ENCODE measurements at places on chromosomes 11 and 22. TPM values are rescaled to one million over a fixed set of nuclear protein-coding genes. Genes with fewer than 3 reads are reported as not detected.

The SIK3 gene
- 29.4 TPM for total RNA-seq

DNA sequence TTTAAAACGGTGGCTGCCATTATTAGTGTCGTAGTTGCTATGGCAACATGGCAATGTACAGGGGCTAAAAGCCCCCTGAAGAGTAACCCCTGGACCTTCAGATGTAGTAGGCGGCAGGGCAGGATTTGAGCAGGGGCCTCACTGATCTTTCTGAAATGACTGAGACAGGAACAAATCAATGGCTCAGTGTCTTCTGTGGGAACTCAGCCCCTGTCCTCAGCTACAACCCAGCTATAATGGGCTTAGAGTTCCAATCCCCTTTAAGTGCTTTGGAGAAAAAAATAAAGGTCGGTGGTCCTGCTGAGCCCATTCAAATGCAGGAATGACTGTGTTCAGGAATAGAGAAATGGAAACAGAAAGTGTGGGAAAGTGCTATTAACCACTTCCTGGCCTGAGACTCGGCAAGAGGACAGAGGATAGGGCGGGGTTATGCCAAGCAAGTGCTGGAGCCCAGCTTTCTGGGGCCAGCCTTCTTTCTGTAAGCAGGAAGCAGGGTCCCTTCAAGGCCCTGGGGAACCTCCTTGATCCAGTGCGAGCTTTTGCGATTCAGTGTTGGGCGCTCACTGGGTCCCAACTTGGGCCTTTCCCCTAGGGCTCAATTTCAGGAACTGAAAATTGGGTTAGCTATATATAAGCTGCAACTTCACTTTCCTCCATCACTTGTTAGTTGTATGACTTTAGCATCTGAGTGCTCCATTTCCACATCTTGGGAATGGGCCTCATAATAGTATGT, 6.1 kb upstream of the CD82 start:
- no peak for DNase-seq

The C11orf87 gene
- 0.46 TPM for total RNA-seq

GRCh38 chr11:76736773-76737495, 46.2 kb upstream of the TSKU start:
- no peak for DNase-seq

DNA sequence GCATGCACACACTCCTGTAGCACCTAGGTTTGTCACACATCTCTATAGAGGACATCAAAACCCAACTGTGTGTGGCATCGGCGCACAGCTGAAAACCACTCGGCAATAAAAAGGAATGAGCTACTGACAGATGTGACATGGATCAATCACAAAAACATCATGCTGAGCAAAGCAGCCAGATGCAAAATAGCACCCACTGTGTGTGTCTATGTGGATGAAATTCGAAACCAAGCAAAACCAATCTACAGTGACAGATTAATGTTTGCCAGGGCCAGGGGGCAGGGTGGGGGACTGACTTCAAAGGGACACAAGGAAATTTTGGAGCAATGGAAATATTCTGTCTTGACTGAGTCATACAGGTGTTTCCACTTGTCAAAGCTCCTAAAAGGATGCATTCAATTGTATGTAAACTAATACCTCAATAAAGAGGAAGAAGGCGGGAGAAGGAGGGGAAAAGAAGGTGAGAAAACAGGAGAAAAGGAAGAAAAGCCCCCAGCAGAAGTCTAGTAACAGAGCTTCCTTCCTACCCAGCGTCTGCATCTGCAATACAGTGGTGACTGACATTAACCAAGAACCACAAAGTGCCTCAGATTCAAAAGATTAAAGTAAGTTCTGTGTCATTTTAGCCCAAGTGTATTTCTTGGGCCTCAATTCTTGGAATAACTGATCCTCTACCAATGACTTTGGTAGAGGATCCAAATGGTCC, 49.8 kb downstream of the PACSIN2 start:
- DNase-seq: no peak

- DNase-seq: no peak
Measured at GRCh38 chr11:1358286-1358685, 31.4 kb upstream of the BRSK2 start.

- DNase-seq: no peak
Measured at GRCh38 chr11:67247946-67248550, 18.2 kb upstream of the GRK2 start.

The EMID1 gene
- total RNA-seq: 25.5 TPM

The KDM4E gene
- total RNA-seq: not detected

- DNase-seq: no peak
Measured at GRCh38 chr11:69114811-69115523, 40.8 kb upstream of the SMIM38 start.

The OR6M1 gene
- not detected for total RNA-seq

DNA sequence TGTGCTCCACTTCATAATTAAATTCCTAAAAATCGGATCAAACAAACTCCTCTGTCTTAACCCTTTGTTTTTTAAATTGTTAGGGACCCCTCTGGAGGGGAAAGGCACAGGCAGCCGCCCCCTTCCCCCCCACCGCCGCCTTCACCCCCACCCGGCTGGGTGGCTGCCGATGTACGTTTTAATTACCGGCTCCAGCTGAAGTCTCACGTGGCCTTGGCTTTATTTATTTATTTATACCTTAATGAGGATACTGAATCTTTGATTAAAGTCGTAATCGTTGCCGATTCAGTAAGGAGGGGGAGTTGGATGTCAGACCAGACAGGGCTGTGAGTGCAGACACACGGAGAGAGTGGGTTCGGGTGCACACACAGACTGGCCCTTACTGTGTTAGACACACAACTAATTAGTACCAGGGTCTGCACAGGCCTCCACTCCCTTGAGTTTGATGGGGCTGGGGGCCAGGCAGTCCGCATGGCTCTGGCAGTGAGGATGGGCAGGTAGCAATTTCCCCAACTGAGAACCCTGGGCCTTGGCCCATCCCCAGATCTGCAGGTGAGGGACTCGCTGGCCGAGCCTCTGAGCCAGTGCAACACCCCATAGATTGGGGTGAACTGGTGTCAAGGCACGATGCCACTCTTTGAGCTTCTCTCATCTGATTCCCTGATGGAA, 51.3 kb upstream of the NNMT start:
- no peak for DNase-seq

GRCh38 chr11:83815736-83816135, 529.6 kb upstream of the CCDC90B start:
- DNase-seq: no peak

GRCh38 chr22:45359627-45360026, 49.9 kb downstream of the FAM118A start:
- no peak for DNase-seq

DNA sequence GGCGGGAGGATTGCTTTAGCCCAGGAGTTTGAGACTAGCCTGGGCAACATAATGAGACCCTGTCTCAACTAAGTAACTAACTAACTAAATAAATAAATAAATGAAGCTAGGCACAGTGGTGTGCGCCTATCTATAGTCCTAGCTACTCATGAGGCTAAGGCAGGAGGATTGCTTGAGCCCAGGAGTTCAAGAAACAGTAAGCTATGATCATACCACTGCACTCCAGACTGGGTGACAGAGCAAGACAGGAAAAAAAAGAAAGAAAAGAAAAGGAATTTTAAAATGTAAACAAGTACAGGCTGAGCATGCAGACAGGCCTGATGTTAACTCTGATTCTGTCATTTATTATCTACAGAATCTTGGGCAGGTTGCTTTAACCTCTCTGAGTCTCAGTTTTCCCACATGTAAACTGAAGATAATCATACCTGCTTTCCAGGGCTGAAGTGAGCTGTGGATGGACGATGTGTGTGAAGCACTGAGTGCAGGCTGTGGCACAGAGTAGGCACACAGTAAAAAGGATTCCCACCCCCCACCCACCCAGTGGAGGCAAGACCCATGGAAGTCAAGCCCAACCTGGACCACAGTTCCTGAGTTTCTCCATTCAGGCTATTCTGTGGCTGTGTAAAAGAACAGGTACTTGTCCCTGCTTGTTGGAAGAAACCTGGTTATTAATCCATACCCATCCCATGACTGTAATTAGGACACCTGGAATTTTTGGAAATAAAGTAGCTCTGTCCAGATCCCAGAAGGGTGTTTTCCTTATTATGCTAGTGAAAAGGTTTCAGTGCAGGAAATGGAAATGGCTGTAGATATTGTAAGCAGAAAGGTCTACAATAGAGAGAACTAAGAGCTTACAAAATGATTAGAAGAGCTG, 18.7 kb upstream of the SCUBE2 start:
- no peak for DNase-seq

The OR8D1 gene
- not detected for total RNA-seq

The POLD4 gene
- 92.1 TPM for total RNA-seq

The CTTN gene
- 458 TPM for total RNA-seq

The KREMEN1 gene
- total RNA-seq: 3.1 TPM

The SCGB1D2 gene
- total RNA-seq: not detected

GRCh38 chr11:68792400-68792966, 41.2 kb upstream of the TESMIN start:
- DNase-seq: no peak

The PLEKHB1 gene
- total RNA-seq: 16.9 TPM

The MS4A3 gene
- 1.4 TPM for total RNA-seq

DNA sequence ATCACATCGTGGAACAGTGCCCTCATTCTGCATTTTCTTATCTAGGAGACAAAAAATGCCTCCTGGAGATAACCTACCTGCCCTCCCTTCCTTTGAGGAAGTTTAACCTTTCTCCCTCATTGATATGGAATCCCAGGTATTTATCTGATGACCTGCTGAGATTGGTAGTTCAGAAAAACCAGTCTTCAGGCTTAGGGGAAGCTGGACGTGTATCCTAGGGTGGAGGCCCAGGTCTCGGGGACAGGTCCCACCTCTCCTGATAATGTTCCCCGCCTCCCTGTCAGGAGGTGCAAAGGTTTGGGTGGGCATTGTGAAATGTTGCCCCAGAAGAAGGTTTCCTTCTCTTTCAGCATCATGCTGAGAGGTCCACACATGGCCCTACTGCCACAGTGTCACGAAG, 186.9 kb upstream of the NAV2 start:
- DNase-seq: no peak

The UBQLNL gene
- total RNA-seq: 4.4 TPM

GRCh38 chr22:47432683-47433082, 670.2 kb downstream of the TBC1D22A start:
- no peak for DNase-seq

All from endothelial cell (in vitro differentiated cells).